ENCODE measurements at places on chromosomes 2 and 18.
A peak's percentile ranks its signal among the peaks of the same experiment; 100 is the strongest.

DNA sequence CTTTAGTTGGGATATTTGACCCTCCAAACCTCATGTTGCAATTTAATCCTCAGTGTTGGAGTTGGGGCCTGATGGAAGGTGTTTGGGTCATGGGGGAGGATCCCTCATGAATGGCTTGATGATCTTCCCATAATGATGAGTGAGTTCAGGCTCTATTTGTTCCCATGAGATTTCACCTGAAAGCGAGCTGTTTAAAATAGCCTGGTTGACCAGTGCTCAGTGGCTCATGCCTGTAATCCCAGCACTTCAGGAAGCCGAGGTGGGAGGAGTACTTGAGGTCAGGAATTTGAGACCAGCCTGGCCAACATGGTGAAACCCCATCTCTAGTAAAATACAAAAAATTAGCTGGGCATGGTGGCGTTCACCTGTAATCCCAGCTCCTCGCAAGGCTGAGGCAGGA lies 14.9 kb upstream of the PSME4 start:
- no peak for DNase-seq

- DNase-seq = no peak
Observed at GRCh38 chr2:67437114-67437513, 40.0 kb downstream of the ETAA1 start.

DNA sequence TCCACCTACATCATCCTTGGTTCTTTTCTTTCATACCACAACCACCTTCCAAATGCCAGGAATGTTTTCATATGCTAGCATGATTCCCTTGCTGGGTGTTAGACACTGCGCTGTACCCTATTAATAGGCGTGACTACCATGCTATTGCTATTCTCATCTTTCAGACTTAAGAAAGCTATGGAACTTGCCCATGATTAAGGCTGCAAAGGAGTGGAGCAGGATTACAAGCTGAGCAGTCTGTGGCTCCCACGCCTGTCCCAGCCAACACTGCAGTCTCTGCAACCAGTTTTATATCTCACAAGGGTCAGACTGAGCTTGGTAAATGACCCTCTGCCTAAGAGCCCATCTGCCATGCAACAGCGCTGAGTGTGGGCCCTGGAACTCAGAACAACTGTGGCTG lies 285.7 kb upstream of the POU3F3 start:
- no peak for DNase-seq

GRCh38 chr18:69998523-69998987 lies 50.9 kb upstream of the CD226 start:
- no peak for DNase-seq

DNA sequence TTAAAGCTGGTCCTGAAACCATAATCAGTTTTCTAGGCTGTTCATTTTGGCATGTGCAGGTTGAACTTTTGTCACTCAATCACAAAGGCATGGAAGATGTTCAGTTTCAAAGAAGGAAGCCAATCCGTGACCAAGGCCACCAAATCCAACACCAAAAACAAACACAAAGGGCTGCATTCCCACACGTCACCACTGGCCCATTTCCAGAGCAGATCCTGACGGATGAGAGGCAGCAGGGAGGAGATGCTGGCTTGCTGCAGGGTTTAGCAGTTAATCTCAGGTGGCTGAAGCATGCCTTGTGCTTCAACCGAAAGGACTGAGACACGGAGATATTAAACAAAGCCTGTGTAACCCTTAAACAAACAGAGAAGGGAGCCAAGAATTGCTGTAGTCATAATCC lies 191.9 kb upstream of the CTAGE1 start:
- peak; percentile 31 for DNase-seq

GRCh38 chr2:237432484-237433092 lies 18.6 kb upstream of the COL6A3 start:
- peak; percentile 58 for DNase-seq

DNA sequence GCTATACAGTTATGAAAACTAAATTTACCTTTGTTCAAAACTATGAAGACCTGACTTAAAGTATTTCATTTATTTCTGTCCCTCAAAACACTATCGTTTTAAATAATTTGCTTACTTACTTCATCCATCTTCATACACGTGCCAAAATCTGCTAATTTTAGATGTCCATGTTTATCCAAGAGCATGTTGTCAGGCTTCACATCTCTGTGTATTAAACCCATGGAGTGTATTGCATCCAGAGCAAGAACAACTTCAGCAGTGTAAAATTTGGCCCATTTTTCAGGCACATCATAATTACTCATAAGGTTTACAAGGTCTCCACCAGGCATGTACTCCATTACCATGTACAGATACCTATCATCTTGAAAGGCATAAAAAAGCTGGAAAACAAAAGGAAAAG lies 80.3 kb downstream of the SLC66A3 start:
- no peak for DNase-seq

GRCh38 chr18:34821669-34822210 lies 111.6 kb downstream of the DTNA start:
- DNase-seq = peak; percentile 39

DNA sequence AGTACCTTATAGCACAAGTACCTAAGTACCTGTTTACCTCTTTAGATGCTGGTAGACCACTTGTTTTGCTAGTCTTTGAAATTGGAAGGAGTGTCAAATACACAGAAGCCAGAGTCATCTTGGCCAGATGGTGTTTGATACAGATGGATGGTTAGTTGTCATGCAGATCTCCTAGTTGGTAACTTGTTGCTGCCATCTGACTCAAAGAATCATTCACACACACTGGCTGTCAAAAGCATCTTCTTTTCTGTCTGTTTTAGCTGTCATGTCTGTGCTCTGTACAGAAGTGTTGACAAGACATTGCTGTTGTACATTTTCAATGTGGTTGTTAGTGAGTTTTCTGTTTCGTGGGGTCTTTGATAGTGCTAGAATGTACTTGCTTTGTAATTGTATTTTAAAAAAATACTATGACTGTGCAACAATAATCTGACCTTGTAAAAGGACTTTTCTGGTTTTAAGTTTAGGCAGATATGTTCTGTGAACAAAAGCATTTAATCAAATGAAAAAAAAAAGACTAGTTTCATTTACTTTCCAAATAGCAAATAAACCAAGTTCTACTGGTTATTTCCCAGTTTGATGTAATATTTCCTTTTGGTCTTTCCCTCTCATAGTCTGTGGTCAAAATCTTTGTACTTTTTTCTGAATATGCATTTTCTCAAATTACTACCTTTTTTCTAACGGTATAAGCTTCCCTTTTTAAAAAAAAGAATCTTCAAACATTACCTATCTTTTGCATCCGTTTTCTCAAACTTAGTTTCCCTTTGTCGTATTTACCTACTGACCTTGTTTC lies 39.9 kb downstream of the TANK start:
- no peak for DNase-seq

GRCh38 chr2:186068139-186068801 lies 329.7 kb downstream of the FSIP2 start:
- peak; percentile 32 for DNase-seq

- no peak for DNase-seq
Observed at GRCh38 chr2:12211326-12212175, 465.1 kb downstream of the LPIN1 start.

DNA sequence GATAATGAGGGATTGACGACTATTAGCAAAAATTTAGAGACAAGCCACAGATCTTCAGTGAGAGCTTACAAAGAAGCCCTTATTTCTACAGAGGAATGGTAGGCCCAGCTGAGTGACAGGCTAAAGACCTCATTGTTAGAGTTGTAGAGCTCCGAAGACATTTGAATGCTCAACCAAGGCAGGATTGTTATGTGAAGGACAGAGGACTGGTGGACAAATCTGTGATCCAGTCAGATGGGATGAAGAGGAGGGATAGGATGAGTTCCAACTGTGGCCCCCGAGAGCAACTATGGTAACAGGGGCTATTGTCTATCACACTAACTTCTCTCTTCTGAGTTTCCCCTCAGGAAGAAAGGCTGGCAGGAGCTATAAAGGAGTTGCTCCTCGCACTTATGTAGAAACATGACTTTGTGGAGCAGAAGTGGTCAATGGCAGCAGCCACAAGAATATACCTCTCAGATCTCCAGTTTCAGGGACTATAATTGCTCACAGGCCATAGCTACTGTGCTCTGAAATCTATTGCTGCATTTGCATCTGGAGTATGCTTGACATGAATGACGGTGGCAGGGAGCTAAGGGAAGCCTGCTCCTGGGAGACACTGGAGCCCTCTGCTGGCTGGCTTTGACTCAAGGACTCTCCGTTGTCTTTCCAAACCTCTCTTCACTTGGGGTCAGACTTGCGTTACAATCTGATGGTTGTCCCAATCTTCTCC lies 50.3 kb upstream of the GREB1L start:
- DNase-seq = peak; percentile 73

DNA sequence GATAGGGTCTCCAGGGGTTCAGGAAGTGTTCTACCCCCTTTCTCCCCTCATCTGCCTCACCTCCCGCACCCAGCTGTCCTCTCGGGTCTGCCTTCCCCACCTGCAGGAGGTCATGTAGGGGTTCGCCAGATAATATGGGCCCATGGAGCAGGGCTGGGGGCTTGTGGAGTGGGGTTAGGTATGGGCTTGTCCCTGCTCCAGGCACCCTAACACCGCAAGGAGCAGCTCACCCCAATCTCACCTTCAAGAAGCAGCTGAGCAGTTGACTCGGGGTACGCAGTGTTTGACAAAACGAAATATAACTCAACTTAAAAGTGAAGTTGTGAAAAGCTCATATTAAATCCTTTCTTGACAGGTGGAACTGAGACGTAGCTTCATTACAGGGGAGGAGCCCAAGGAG lies 99.6 kb downstream of the CTIF start:
- no peak for DNase-seq

DNA sequence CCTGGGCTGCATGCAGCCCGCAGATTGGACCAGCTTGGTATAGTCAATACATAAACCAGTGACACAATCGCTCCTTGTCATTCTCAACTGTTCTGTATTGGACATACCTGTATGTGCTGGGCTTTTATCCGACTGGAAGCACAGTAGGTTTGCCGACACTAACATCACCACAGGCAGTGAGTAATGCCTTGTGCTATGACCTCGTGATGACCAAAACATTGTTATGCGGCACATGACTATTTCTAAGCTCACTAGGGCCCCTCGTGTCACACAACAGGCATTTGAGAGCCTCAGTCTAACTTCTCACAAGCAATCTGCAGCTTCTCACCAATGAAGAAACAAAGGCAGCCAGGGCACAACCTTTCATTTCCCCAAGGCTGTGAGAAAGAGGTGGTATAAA lies 320.8 kb downstream of the AFF3 start:
- peak; percentile 7 for DNase-seq

DNA sequence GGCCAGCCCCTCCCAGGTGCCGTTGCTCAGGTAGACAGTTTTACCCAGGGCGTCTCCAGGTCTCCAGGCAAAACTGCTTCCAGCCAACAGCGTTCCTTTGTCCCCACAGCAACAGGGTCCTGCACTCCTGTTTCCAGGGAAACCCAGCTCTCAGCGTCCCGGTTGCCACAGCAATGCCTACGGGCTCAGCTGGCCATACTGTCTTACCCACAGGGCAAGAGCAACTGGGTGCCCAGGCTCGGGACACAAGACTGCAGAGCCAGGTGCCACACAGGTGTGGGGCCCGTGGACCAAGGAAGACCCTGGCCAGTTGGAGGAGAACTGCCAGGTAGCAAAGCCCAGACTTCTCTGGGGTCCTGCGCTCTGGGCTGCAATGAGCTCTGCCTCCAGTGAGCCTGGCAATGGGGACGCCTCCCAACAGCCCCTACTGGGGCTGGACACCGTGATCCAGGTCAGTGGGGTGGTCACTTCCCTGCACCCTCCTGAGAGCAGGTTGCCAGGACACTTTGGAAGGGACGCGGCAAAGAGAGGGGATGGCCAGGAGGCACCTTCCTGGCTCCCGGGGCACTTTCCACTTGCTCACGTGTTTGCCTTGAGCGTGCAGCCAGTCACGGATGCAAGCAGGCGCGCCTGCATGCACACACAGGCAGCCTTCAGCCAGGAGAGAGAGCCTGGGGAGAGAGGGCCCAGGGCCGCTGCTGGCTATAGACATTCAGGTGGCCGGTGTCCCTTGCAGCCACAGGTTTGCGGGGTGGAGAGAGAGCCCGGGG lies at the start of gene CROCC2:
CROCC2 (plus strand) TSS at position 196 of the 770 bp plus-strand sequence; CDS start at position 374, 178 bp downstream.
- DNase-seq = no peak

DNA sequence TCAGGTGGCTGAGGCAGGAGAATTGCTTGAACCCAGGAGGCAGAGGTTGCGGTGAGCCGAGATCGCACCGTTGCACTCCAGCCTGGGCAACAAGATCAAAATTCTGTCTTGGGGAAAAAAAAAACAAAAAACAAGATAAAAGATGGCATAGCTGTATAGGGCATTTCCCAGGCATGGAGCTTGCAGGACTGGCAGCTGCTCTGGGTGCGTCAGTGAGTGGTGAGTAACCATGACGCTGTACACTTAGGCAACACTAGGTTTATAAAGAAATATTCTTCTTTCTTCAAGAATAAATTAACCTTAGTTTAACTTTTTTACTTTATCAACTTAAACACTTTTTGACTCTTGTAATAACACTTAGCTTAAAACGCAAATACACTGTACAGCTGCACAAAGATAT lies 15.4 kb downstream of the TGOLN2 start:
- no peak for DNase-seq

DNA sequence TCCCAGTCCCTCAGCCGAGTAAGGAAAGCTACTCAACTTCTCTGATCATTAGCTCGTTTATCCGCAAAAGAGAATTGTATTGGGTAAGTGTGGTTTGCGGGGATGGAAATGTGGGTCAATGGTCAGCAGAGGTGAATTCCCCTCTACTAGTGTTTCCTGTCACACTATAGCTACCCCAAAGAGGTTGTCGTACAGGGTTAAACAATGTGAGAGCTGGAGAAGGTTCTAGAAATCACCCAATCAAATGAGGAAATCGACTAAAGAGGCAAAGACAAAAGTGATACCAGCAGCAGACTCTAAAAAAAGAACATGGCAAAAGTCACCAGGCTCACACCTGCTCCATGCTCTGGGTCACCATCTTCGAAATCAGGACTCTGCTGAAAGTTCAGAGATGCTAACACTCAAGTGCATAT lies 144.7 kb upstream of the ITGA4 start:
- DNase-seq = no peak

DNA sequence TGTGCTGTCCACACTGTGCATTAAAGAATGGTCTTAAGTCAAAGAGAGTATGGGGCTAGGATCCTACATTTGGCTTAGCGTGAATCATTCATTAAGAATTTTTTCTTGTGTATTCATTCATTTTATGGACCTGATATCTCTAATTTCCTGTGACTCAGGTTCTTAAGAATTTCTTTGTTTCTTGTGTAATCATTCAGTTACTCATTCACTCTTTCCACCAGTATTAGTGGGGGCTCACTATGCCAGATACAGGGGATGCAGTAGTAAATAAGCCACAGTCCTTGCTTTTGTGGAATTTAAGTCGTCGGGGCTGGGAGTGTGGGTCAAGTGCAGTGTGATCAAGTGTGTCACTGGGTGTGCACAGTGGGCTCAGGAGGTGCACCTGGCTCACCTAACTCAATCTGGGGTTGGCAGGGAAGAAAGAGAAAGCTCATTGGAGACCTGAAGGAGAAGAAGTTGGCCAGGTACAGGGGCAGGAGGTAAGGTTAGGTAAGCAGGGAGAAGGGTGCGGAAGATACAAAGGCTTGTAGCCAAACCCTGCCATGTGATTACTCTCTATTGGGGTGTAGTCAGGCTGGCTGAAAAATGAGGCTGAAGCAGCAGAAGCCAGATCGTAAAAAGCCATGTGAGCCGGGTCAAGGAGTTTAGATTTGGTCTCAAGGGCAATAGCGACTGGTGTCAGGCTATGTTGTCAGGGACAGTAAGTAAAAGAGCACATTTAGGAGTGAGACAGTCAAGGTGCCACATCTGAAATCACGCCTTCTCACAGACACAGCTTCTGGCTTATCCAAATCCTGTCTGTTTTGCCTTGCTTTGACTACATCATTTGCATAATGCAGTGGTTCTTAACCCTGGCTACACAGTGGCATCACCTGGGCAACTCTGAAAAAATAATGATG lies 67.2 kb downstream of the KCTD1 start:
- no peak for DNase-seq

Measured in ELF-1 (cell line).